HFFc6 (cell line): ENCODE measurements at places on chromosomes 1 and 21. TPM values are rescaled to one million over a fixed set of nuclear protein-coding genes. Genes with fewer than 3 reads are reported as not detected.

The IGSF21 gene
- not detected in 2 replicates for total RNA-seq

The SIPA1L2 gene
- not detected in 3 replicates for total RNA-seq

The MPL gene
- not detected in 2 replicates for total RNA-seq

The SPATA17 gene
- total RNA-seq: 0.18 to 0.51 TPM (median 0.31 TPM) in 3 replicates

The CSF3R gene
- not detected in 3 replicates for total RNA-seq
